Stimulated activated CD4-positive, alpha-beta T cell treated with anti-CD3 and anti-CD28 coated beads, Interleukin-2, amount 100 ng/mL, for 24 hours (primary cell): ENCODE measurements at places on chromosomes 5 and 9.

DNA sequence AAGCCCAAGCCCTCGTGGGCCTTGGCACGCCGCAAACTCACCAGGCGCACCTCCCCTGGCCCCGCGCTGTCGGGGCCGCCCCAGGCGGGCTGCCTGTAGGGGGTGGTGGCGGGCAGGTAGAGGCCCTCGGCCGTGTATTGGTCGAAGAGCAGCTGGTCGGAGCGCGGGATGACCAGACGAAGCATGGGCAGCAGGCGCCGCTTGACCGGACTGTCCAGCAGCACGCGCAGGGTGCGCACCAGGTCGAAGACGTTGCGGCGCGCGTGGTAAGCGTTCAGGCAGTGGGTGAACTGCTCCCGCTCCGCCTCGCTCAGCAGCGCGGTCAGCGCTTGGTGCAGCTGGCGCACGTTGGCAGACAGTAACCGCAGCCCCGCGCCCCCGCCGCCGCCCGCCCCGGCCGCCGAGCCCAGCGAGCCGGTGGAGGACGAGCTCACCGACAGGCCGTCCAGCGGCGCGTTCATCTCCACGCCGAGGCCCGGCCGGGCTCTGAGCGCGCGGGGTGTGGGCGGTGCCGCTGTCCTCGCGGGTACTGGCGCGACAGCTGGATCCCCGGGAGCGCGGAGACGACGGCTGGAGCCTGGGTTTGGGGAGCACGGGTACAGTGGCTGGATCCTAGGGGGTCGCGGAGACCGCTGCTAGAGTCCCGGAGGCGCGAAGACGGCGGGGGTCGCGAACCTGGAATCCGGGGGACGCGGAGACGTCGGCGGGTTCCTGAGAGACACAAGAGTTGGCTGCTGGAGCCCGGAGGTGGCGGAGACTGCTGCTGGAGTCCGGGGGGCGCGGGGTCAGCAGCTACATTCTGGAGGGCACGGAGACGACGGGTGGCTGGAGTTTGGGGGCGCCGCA, 709 bp downstream of the WHRN start:
- peak; percentile 42 for DNase-seq

GRCh38 chr9:132039284-132039683, 40.4 kb downstream of the MED27 start:
- DNase-seq = no peak

GRCh38 chr9:113669522-113670115, 206.1 kb downstream of the RGS3 start:
- DNase-seq = no peak

DNA sequence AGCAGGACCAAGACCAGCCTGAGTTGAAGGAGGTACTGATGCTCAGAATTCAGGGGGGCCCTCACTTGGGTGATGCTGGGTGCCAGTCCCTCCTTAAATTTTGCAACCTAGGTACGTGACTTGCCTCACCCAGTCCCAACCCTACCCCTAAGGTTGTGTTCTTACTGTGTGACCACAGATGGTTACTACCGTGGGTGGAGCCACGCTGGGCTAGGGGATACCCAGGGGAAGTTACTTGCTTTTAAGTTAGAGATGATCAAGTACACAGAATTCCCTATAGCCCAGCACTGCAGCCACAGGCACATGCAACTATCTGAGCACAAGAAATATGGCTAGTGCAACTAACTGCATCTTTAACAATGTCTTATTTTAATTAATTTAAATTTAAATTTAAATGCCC, 32.9 kb downstream of the NXNL2 start:
- DNase-seq = no peak

DNA sequence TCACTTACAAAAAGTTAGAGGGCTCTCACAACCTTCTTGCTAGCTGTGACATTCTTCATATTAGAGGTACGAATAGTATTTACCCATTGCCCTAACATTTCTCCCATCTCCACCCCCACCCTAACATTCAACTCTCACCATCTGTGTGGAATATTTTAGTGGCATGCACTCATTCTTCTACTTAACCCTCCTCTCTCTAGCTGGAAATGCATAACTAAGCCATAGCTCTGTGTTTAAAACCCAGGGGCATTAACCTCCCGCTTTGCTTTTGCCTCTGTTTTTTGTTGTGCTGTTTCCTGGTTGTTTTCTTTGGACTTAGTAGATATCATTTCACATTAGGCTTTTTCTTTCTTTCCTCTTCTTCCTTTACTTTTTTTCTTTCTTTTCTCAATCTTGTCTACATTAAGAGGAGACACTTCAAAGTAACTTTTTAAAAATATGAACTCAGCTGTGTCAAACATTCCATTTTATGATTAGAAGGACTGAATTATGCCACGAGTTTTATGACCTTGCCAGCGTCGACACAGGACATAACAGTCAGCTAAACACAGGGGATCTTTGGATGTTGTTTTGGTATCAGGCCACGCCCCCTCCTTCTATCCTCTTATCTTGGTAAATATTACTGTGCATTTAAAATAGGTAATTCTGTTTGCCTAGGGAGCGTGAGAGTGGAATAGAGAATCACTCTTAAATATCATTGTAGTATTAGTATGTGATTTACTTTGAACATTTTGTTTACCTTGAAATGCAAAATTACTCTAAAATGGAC, 236.0 kb downstream of the CD180 start:
- DNase-seq = no peak

DNA sequence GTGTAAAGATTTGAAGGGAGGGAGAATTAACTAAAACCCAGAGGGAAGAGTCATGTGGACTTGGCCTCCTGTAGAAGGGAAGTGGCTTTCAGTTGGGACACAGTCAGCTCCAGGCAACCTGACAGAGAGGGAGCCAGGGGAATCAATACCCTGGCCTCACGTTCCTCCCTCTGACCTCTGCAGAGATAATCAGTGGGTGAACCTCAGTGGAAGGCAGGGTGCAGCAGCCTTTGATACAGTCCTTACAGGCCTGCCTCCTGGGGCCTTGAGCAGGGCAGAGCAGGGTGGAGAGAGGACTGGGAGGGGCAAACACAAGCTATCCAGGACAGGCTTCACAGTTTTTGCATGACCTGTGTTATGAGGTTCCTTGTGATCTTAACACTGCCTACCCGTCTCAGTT, 61.9 kb upstream of the GPBP1 start:
- no peak for DNase-seq

GRCh38 chr5:40436535-40437237, 243.0 kb upstream of the PTGER4 start:
- no peak for DNase-seq

DNA sequence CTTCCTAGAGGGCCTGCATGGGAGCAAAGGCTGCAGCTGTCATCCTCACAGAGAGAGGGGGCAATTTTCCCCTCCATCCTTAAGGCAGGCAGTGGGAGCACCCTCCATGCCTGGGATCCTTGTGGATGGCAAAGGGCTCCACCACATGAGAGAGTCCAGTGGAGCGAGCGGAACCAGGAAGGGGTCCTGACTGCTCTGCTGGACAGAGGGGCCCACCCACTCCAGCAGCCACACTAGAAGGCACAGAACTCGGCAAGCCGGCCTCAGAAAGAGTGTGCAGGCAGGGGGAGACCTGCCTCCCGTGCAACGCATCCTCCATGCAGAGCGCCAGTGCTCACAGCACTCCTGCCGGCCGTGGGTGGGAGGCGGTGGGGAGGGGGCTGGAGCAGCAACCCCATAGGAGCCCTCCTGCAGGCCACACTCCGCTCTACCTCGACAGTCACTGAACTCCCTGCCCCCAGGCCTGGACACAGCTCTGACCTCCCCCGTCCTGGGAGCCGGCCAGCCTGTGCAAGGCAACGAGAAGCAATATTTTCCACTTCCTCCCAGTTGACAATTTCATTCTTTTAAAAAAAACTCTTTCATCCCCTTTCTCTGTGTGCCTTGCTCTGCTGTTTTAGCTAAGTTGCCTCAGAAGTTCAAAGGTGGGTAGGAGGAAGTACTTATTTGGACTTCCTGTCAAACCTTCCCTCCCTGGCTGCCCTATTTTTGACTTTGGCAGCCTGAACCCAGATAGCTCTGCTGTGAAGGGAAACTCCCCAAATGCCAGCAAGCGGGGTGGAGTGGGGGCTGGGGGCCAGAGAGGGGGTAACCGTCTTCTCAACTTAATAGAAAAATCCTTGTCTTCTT, 5.3 kb upstream of the LCP2 start:
- peak; percentile 57 for DNase-seq

DNA sequence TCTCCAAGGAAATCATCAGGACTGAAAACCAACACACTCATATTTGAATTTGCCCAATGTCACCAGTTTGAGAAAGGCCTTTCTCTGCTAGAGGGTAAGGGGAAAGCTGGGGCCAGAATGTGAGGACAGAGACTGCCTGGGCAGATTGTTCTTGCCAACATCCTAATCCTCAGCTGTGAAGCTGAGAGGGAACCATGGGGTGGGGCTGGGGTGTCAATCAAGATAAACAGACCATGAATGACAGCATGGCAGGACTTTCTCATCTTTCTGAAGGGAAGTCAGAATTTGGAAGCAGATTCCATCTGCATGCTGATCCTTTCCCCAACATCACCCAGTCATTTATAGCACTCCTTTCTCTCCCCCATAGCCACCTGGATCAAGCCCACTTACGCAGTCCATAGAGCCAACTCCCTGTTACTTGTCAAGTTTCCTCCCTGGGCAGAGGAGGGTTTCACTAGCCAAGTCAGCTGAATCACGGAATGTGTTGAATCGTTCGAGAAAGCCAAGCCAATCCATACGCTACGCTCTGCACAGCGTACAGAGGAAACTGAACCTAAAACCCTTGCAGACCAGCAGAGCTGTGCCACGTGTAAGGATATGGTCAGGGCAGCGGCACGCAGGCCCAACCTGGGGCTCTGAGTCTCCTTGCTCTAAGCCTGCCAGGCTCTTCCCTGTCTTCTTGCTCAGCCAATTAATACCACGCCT, 14.9 kb downstream of the GLDC start:
- no peak for DNase-seq

GRCh38 chr5:158511454-158511853, 588.3 kb downstream of the EBF1 start:
- DNase-seq = no peak

DNA sequence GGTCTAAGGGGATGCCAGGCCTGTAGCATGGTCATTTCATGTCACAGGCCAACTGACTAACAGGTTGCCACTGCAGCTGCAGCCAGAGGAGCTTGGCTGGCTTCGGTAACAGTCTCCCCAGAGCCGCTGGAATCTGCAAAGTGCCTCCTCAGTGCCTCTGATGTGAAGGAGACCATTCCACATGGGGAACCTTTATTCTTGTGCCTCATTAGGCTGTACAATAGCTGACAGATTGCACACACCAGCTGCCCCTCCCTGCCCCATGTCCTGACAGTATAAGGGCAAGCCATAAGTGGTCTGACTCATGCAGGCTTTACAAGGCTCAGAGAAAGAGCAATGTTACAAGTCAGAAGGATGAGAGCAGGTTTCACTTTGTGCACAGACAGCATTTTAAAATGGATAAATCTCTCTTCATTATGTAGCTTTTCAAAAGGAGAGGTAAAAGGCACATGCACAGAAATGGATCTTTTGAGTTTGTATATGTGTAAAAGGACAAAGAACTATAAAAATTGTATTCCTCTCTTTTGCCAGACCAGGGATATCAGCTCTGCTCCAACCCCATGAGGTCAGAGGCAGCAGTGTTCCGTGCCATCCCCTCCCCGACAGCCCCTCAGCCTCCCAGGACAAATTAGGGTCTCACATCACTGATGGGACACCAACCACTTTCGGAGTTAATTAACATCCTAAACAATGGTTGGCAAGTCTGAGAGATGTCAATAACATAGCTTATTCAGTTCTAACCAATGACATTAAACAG, 467.8 kb downstream of the TMEM232 start:
- DNase-seq = no peak

- no peak for DNase-seq
These were observed 169.0 kb downstream of the DOCK2 start for GRCh38 chr5:169805937-169806700.

- no peak for DNase-seq
These were observed 180.7 kb upstream of the PTGER4 start for GRCh38 chr5:40499007-40499406.

DNA sequence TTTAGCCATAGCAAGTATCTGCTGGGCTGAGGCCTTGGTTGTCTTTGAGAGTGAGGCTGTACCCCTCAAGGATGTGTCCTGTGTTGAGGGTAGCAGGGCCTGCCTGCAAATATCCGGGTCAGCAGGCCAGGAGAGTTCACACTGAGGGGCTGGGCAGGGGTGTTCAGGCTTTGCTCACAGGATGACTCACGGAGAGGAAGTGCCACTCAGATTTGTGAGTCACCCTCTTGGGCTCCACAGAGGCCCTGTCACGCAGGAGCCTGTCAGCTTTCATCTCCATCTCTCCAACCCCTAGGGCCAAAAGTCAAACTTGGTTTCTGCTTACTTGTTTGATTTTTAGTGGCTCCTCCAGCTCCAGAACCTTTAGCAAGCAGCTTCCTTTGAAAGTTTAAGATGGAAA, 211.5 kb downstream of the SEC61B start:
- DNase-seq = peak; percentile 17

DNA sequence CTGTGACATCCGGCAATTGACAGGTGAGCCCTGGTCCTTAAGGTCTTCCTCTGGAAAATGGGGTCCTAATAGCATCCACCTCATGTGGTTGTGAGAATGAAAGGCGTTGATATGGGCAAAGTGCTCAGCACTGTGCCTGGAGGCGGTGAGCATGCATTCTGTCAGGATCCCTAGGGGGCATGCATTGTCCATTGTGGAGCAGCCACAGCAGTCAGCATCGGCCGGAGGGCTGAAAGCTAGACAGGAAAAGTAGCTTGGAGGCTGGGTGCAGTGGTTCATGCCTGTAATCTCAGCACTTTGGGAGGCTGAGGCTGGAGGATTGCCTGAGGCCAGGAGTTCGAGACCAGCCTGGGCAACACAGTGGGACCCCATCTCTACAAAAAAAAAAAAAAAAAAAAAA, 122.2 kb downstream of the LHX2 start:
- DNase-seq = peak; percentile 37

DNA sequence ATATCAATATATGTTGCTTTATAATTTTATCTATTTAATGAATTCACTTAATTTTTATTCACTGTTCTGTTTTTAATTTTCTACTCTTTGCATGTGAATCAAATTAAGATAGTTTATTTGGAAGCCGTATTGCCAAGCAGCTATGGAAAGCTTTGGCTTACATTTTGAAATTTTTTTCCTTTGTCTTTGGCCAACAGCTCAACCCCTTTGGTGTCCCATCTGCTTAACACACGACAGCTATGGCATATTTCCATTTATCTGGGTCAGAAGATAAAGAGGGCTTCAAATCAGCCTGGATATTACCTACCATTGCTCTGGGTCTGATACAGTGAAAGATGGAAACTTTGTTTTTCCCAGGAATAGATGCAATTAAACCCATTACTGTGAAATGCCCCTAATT, 201.0 kb downstream of the WDR70 start:
- no peak for DNase-seq

DNA sequence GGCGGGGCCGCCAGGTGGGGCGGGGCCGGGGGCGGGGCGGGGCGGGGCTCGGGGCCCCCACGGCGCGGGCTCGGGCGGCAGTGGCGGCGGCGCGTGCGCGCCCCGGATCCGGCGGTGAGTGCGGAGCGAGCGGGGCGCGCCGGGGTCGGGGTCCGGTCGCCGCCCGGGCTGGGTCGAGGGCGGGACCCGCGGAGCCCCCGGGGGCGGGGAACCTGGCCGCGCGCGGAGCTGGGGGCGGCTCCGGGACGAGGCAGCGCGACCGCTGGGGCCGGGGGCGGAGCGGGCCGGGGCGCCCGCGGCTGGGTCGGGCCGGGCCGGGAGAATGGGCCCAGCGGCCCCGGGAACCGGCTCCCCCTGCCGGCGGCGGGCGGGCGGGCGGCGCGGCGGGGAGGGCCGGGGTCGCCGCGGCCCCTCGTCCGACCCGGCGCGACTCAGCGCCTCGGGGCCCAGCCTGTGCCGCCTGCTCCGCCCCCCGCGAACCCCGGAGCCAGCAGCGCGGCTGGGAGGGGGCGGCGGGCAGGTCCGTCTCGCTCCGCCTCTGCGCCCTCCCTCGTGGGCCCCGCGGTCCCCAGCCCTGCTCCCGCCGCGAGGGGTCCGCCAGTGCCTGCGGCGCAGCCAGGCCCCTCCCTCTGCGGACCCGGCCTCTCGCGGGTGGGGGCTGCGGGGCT, 3.1 kb downstream of the EGFL7 start:
- DNase-seq = no peak
